Renal cortex interstitium (tissue), 15 donors: ENCODE measurements at places on chromosomes 5 and 9. TPM values are rescaled to one million over a fixed set of nuclear protein-coding genes. Genes with fewer than 3 reads are reported as not detected.

TNC gene
- polyA plus RNA-seq: 329 TPM

DNA sequence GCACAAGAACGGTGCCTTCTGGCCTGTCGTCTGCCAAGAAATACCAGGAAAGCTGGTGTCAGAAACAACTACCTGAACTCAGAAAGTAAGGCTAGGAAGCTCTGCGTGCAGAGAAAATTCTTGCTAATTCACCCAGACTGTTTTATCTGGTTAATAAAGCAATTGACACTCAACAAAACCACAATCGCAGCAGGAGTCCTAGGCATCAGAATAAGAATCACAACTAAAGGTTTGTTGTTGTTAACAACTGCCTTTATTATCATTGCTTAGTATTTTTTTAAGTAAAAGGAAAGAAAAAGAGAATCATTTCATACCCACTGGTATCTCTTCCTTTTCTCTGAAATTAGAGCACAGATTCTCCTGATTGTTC, 3.9 kb upstream of the ISL1 start:
- no peak for DNase-seq

PLAC8L1 gene
- polyA plus RNA-seq: 1.0 TPM

DNA sequence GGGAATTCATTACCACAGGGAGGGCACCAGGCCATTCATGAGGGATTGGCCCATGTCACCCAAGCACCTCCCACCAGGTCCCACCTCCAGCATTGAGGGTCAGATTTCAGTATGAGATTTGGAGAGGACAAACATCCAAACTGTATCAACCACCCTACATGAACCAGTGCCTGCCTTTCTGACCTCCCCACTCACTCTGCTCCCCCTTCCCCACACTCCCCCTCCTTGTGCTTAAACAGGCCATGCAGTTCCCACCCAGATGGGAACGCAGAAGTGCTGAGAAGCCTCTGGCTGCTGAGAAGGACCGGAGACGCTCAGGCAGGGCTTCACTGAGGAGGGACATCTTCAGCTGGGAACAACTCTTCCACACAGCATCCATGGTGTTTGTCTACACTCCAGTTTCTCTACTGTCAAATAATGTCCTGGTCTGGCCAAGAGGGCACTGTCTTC, 30.0 kb upstream of the ADAMTS2 start:
- DNase-seq: no peak

DNA sequence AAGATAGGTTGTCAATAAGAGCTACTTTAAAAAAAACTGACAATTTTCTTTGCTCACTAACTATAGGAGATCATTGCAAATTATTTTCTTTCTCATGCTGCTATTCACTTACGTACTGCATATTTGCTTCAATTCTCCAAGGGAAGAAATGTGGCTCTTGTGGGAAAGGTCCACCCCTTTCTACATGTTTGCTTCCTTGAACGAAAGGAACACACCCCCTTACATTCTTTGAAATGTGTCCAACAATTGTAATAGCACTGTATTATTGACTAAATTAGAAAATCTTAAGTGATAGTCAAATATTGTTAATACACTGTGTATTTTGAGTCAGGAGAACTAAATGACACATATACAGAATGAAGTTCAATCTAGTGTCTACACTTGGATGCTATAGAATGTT, 5.2 kb downstream of the MEF2C start:
- no peak for DNase-seq

DNA sequence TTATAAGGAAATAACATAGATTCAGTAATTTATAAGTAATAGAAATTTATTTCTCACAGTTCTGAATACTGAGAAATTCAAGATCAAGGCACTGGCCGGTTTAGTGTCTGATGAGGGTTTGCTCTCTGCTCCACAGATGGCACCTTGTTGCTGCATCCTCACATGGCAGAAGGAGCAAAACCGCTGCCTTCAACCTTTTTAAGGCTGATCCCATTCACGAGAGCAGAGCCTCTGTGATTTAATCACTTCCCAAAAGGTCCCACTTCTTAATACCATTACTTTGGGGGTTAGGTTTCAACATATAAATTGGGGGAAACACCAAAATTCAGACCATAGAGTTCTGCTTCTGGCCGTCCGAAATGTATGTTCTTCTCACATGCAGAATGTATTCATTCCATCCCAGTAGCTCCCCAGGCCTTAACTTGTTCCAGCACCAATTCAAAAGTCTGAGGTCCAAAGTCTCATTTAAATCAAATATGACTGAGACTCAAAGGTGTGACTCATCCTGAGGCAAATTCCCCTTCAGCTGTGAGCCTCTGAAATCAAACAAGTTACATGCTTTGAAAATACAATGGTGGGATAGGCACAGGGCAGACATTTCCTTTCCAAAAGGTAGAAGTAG, 30.6 kb downstream of the BAAT start:
- DNase-seq: no peak

HCN1 gene
- not detected for polyA plus RNA-seq

NTNG2 gene
- 0.20 TPM for polyA plus RNA-seq
